ENCODE measurements at places on chromosomes 3 and 15.

DNA sequence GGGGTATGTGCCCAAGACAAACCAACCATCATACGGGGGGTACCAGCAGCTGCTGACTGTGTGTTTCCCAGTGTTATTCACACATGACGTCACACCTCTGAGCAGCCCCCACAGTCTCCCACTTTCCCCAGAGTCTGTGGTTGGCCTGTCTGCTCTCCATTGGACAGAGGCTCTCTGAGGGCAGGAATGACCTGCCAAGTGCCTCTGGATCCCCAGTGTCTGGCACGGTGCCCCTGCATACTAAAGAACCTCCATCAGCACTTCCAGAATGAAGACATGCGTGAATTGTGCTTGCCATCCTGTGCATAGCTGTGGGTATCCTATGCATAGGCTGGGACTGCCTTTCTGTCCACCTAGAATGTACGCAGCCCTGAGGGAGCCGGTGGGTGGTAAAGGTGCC, 3.5 kb upstream of the CCDC9B start:
- DNase-seq = no peak

- DNase-seq = no peak
Measured at GRCh38 chr15:37984368-37984767, 49.9 kb downstream of the TMCO5A start.

DNA sequence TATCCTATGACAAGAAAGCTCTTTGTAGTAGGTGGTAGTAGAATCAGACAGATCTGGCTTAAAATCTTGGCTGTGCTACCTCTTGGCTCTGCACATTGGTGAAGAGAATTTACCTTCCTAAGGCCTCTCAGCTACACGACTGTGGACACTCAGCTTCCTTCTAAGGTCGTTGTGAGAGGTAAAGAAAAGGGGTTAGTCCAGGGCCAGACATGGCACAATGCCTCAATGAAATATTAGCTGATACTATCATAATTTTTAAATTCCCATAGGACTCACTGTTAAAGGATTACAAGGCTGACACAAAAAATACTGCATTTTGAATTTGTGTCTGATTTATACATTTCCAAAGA, 80.4 kb downstream of the IGF1R start:
- no peak for DNase-seq

DNA sequence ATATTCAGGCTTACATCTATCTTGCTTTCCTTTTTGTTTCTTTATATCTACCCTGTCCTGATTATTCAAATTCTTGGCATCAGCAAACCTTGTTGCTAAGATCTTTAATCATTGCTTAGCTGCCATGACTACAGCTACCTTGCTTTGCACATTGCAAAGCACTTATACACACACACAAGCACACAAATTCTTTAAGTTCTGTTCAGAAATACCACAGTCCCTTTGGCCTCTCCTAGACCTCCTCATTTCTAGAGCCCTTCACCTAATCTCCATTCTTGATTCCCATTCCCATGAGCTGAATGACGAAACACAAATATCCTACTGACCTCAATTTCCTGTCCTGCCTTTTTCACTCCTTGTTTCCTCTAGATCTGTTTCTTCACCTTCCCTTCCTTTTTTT, 409.6 kb downstream of the UNC13C start:
- no peak for DNase-seq
